ENCODE measurements at places on chromosomes 2 and 18. TPM values are rescaled to one million over a fixed set of nuclear protein-coding genes. Genes with fewer than 3 reads are reported as not detected.

NT5DC4 gene
- not detected for total RNA-seq

MBD2 gene
- total RNA-seq = 17.0 TPM

DNA sequence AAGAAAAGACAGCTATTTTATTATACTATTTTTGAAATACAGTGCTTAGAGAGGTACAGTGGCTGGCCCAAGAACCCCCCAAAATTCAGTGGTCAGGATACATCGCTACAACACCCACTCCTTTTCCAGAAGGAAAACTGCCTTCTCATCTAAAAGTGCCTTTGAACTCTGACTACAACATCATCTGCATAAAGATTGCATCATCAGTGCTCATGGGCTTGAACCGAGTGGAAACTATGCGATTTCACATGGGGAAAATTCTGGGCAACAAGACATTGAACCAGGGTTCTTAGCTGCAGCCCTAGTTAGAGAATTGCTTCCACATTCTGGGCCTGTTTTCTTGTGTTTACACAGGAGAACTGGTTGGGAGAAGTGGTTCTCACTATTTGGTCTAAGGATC is 294.6 kb upstream of the SLC14A2 start:
- peak; percentile 16 for DNase-seq

CAPN14 gene
- total RNA-seq = 0.96 TPM

DNA sequence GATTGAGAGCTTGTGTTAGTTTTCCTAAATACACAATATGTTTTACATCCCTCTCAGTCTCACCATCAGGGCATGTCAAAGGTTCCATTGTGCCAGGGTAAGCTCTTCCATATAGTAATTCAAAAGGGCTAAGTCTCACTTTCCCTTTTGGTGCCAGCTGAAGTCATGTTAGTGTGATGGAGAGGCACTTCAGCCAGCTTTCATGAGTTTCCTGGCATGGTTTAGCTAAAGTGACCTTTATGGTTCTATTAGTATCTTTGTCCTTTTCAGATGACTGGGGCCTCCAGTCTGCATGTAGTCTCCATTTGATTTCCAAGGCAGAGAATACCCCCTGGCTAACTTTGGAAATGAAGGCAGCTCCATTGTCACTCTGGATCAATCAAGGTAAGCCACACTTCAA is 27.2 kb downstream of the NAT8 start:
- no peak for DNase-seq

DNA sequence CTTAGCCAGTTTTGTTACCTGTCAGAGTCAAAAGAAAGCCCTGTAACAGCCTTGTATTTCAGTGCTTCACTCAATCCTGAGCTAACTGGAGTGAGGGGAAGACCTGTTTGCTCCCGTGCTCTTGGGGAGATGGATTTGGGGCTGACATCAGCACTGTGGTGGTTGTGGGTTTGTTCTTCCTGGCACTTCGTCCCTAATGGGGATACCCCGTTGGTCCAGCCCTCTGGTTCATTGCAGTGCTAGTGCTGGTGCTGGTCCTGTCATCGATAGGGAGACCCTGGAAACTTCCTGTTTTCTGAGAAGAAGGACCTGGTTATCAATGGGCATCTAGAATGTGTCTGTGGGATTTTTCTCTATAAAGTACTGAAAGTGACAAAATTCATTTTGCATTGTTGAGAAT is 205.4 kb downstream of the ZNF407 start:
- no peak for DNase-seq

ORC4 gene
- 40.6 TPM for total RNA-seq

- DNase-seq = no peak
Measured at GRCh38 chr2:50751311-50752031, 280.5 kb downstream of the NRXN1 start.

GRCh38 chr2:137023205-137023604 is 257.9 kb downstream of the THSD7B start:
- DNase-seq = no peak

MARCO gene
- not detected for total RNA-seq

DNA sequence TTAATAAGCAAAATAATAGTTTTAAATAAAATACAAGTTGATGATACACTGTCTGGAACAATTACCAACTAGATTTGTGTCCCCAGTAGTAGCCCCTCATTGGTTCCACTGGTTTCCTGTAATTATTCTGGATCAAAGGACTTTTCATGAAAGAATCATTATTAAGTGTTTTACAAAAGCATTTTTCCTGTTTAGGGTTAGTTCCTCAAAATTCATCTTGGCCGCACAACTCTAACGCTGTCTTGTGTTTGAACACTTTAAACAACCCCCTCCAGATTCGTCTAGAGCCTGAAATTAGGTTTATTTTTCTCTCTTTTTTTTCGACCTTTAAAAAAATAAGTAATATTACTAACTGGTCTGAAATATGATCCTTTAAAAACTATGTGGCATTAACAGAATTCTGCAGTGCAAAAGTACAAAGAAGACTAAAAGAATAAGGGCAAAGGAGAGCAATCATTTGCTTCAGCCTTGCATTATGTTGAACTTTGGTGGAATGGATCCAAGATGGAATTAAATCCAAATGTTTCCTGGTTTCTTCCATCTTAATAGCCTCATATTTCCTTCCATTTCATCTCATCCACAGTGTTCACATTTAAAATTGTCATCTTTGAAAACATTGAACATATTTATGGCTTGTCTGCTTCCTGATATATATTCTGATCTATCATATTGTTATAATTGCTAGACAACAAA is 678.4 kb downstream of the IRS1 start:
- peak; percentile 51 for DNase-seq

DNA sequence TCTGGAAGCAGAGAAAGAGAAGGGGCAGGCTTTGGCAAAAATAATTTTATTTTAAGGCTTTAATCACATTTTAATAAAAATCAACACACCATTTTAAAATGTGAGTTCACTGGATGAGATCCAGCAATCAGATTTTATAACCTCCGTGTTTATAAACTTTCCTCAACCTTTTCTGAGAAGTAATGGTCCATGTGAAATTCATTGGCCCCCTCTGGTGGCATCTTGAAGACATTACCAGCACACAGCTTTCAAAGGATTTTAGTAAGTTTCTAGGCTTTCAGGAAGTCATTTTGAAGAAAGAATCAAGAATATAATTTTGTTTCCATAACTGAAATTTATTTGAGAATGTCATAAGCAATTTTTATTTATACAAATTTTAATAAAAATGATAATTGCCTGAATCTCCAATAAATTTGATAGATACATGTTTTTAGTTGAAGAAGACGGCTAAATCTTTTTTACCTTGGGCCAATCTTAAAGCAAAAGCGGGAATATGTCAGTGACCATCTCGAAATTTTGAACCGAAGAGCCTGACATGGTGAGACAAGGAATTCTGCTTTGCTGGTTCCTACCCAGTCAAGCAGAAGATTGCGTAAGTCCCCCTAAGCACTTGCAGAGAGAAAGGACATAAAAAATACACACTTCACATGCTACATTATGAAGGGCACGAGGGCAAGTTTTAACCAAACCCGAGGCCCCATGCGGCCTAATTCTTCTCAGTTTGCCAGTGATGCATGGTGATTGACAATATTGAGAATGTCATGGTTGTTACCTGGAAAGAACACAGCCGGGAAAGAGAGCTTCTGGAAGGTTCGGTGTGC is 128.4 kb upstream of the CBLN2 start:
- peak; percentile 28 for DNase-seq

DNA sequence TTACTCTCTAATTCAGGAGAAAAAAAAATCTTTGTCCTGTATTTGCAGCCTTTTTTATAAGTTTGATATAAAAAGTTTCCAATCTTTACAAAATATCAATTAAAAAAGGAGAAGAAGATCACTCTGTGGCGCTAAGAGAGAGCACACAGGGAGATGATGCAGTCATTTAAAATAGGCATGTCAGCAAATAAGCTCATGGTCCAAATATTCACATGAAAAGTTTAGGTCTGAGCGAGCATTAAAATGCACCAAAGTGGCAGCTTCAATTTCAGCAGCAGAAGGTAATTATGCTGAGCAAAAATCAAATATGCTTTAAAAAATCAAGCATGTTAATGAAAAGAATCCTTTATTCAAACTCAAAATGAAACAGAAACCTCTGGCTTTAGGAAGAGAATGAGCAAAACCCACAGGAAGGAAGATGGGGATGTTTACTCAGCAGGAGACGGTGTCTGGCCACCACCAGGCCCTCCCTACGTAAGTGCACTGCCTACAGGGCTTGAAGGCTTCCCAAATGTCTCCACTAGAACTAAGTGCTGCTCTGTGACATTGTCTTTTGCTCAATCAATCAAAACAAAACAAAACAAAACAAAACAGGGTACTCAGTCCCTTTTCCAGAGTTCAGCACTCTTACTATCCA is 120.4 kb downstream of the L3MBTL4 start:
- DNase-seq = no peak

SLC40A1 gene
- under 0.01 TPM for total RNA-seq

ZNF516 gene
- 4.1 TPM for total RNA-seq

GRCh38 chr2:240643093-240643810 is 18.0 kb downstream of the GPR35 start:
- no peak for DNase-seq

DNA sequence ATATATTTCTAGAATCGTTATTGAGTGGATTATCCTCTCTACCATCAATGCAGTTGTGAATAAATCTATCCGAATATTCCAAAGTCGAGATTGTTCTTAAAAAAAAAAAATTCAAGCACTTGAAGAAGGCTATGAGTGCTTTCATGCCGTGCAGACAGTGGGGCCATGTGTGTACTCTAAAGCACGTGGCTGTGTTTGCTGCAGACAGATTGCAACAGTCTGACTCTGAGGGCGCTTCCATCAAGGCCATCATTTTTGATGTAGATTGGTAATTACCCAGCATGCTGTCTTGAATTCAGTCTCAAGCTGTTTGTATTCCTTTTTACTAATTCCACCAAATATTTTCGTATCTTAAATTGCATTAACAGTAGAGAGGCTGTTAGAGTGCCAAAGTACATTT is 325.9 kb upstream of the LINC00305 start:
- no peak for DNase-seq

- peak; percentile 69 for DNase-seq
Measured at GRCh38 chr18:58493516-58494253, 135.2 kb downstream of the ALPK2 start.

GRCh38 chr2:5691985-5692529 is at the start of gene SOX11:
SOX11 (plus strand) TSS chr2:5692384; CDS start chr2:5692722, 338 bp downstream.
- DNase-seq = no peak

- no peak for DNase-seq
Measured at GRCh38 chr2:102604769-102605168, 14.6 kb upstream of the SLC9A2 start.

DNA sequence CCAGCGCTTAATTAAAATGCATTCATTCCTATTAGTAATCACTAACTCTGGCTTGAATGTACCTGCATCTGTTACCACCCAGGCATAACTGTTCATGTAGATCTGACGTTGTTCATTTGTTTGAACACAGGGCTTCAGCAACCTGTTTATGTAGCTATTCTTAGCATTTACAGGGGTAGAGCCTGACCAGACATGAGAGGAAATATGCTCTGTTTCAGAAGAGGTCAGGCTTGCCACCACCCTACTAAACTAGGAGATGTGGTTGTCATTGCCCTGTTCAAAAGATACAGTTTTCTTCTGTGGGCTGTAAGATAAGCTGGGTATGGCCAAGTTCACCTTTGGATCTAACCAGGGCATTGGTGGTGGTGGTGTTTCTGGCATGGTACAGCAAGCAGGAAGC is 8.8 kb downstream of the MGAT5 start:
- DNase-seq = no peak

GRCh38 chr2:3073704-3074103 is 303.9 kb downstream of the EIPR1 start:
- DNase-seq = no peak

GRCh38 chr2:172215936-172216335 is 113.2 kb upstream of the DLX2 start:
- no peak for DNase-seq

TRIM43 gene
- not detected for total RNA-seq

HAAO gene
- not detected for total RNA-seq

- no peak for DNase-seq
Measured at GRCh38 chr18:57008001-57008686, 138.7 kb upstream of the BOD1L2 start.

AKAIN1 gene
- total RNA-seq = not detected

GRCh38 chr2:10016802-10017258 is 26.5 kb upstream of the KLF11 start:
- no peak for DNase-seq

DNA sequence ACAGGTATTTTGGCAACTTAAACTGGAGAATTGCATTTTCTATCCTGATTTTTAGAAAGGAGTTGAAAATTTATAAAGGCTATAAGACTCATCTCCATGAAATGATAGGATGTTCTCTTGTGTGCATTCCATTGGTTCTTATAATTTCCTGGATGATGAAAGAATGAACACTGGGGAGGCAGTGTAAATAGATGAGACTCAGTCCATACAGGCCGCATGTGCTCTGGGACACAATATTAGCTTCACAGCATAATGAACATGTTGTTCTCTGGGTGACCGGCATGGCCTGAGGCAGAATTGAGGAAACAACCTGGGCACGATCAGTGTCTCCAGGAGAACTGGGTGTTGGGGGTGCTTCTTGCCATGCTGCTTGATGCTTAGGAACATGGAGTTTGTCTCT is 38.8 kb downstream of the AOX1 start:
- DNase-seq = peak; percentile 41

DNA sequence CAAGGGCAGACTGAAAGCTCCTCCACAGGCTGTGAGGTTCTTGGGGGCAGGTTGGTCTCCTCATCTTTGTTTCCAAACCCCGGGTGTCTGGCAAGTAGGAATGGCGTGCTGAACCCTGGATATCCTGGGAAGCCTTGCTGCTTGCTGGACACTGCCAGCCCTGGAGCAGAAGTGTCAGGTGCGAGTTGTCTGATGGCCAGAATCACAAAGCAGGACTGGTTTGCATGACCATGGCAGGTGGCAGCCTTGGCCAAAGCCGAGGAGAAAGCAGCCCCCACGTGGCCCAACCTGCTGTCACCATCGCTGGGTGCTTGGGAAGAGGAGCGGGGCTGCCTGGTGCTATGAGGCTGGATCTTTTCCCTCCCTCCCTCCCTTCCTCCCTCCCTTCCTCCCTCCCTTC is 309.5 kb upstream of the HS6ST1 start:
- DNase-seq = no peak

DNA sequence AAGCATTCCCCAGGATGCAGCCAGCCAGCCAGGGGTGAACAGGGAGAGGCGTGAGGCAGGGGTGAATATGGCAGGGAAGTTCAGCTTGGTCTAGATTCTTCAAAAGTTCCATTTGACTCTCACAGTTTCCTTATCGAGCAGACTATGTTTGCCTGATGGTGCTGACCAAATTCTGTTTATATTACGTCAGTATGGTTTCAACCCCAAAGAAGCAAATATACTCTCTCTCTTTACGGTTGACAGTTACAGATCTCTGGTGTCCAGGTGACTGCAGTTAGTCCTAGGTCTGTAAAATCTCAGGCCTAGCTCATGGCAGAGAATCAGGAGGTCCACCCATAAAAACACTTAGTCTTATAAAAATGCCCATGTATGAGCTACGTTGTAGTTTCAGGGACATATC is 38.3 kb upstream of the DNMT3A start:
- no peak for DNase-seq

- DNase-seq = no peak
Measured at GRCh38 chr2:37636381-37637066, 34.9 kb downstream of the CDC42EP3 start.

- peak; percentile 3 for DNase-seq
Measured at GRCh38 chr2:6452702-6453481, 412.8 kb downstream of the CMPK2 start.
